ENCODE measurements at places on chromosomes 3 and 15. TPM values are rescaled to one million over a fixed set of nuclear protein-coding genes. Genes with fewer than 3 reads are reported as not detected.

The MB21D2 gene
- total RNA-seq: 8.9 TPM

GRCh38 chr3:48516571-48516970, 12.6 kb upstream of the SHISA5 start:
- no peak for ATAC-seq

GRCh38 chr3:186105543-186105942, 3.3 kb downstream of the ETV5 start:
- ATAC-seq: no peak

GRCh38 chr3:46913644-46914043, 36.1 kb downstream of the PTH1R start:
- ATAC-seq: peak; percentile 39

DNA sequence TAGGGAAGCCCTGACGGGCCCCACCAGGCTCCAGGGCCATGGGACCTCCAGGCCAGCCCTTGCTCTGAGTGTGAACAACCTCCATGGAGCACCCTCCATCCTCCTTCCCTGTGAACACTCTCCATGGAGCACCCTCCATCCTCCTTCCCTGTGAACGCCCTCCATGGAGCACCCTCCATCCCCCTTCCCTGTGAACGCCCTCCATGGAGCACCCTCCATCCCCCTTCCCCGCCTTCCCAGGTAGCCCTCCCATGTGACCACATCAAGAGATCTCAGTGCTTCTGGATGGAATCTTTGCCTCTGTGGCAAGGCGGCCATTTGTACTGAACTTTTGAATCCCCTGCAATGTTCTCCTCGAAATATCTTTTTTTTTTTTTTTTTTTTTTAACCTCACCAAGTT, 66.5 kb downstream of the CHSY1 start:
- no peak for ATAC-seq

- ATAC-seq: no peak
Measured at GRCh38 chr3:55551644-55552043, 64.5 kb upstream of the WNT5A start.

GRCh38 chr3:5428607-5429516, 241.4 kb downstream of the EDEM1 start:
- no peak for ATAC-seq

GRCh38 chr3:143918848-143919247, 52.8 kb upstream of the DIPK2A start:
- no peak for ATAC-seq

DNA sequence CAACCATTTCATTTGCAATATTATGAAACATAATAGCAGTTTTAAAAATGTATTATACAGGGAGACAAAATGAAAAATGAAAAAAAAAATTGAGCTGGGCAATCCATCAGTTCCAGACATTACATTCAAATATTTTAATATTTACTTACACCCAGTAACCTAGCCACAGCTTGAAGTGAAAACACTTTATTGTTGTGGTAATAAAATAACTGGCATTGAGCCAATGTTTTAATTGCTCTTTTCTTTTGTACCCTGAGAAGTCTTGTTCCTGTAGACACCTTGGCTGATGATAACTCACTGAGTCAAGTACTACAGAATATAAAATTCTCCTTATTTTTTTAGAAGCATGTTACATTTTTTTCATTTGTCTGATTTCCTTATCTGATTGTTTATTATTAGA, 180.6 kb downstream of the ROBO1 start:
- ATAC-seq: no peak

- ATAC-seq: no peak
Measured at GRCh38 chr3:144273601-144274000, 302.0 kb downstream of the DIPK2A start.

DNA sequence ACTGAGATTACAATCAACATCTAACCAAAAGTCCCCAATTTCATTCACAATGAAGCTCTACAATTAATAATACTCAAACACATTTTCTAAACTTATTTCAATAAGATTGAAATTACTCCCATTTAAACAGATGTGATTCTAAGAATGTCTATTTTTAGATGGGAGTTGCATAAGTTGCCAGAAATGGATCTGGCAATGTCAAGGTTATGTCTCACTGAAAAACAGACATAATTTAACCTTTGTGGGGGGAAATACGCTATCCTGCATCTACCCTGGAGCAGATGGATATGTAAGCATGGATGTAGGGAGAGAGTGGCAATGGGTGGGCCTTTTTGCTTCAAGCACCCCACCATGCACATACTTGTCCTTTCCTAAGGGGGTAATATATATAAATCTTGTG, 6.7 kb upstream of the EIF1B start:
- ATAC-seq: no peak

- ATAC-seq: peak; percentile 68
Measured at GRCh38 chr15:74040109-74040850, 42.1 kb downstream of the GOLGA6A start.

The GNAT1 gene
- total RNA-seq: not detected

DNA sequence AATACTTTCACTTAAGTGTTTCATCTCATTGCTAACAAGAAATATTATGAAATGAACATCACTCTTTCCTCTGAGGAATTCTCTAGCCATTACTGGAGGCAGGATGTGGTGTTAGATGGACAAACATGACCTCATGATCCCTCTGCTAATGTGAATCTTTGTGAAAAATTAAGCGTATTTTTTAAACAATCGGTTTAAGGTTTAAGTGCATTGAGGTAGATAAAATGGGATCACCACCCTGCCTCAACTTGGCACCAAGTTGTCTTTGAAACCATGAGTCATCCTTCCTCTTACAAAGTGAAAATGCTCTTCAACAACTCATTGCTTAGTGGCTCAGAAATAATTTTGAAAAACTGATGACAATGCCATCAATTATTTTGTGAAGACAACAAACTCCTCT, 76.0 kb upstream of the DCBLD2 start:
- peak; percentile 39 for ATAC-seq

DNA sequence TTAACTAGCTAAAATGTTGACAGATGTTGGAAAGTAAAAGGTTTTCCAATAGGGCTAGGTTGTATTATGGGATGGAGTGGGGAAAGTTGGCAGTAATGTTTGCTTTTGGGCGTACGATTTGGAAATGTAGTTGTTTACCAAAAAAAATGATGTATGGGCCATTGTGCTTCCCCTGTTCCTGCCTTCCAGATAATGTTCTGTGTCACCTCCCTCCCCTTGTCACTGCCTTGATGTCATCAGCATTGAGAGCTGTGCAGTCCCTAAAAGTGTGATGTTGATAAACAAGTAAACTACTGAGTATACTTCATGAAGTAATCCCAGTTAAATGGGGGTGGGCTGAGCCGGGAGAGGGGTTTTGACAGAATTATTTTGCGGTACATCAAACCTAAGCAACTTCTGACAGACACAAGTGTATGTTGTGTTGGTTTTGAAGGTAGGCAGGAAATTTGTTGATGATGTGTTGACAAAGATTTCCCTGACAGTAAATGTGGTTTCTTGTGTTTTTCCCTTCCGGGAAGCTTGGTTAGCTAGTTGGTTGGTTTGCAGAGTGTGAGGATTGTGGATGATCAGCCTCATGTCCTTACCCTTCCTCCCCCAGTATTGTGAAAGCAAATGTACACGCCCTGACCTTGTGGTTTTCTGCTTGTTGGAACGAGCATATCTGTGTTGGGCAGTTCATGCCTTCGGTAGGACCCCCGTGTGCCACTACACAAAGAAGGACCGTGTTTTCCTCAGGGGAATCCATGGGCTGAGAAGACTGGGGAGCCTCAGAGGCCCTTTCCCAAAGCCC, 87.3 kb downstream of the PGPEP1L start:
- ATAC-seq: no peak

- no peak for ATAC-seq
Measured at GRCh38 chr15:96093063-96093462, 237.4 kb upstream of the NR2F2 start.

DNA sequence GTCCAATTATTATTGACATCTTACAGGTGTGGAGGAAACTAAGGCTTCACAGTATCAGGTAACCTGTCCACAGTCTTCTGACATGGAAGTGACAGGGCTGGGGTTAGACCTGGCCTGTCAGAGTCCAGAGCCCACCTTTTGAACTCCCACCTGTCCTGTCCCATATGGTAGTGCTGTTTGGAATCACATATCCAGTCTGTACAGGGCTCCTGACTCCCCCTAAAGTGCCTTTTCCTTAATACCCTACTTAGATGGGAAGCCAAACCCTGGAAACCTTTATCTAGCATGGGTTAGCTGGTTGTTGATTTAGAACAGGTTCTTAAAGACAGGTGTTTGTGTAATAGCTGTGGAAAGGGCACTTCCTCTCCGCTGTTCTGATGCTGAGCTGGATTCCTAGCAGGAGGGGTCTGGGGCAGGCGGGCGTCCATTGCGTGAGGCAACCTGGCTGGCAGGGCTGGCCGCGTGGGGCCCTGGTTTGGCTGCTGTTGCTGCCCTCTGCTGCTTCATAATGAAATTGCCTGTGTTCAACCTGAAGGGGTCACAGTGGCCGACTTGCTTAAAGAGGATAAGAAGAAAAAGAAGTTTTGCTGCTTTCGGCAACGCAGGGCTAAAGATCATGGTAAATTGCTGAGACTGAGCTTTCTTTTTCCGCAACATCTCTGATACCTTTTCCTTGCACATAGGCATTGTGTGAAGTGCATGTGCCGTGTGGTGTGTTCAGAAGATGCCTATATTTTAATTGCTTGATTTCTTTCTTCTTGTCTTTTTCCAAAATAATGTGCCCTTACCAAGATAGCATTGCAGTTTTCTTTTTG, 136.2 kb downstream of the CHDH start:
- peak; percentile 69 for ATAC-seq

- ATAC-seq: no peak
Measured at GRCh38 chr15:25175033-25175788, 220.4 kb downstream of the SNRPN start.

- peak; percentile 72 for ATAC-seq
Measured at GRCh38 chr3:134373271-134374104, 759 bp downstream of the AMOTL2 start.

- no peak for ATAC-seq
Measured at GRCh38 chr3:139629033-139629432, 48.7 kb downstream of the NMNAT3 start.

The GOLGA8H gene
- not detected for total RNA-seq

DNA sequence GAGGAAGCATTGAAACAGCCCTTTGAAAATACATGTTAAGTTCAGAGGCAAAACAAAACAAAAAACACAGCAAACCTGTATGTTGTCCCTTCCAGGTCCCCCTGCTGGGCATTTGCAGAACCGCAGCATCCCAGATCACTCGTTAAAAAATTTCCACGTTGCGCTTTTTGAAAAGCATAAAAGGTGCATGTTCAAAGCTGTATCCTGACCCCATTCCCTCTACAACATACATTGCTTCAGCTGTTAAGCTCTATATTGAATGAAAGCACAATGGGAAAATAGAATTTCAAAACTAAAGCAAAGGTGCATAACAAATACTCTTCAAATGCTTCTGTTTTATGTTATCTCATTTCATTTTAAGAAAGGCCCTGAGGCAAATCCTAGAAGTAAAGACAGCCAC, 328.3 kb downstream of the THSD4 start:
- no peak for ATAC-seq

DNA sequence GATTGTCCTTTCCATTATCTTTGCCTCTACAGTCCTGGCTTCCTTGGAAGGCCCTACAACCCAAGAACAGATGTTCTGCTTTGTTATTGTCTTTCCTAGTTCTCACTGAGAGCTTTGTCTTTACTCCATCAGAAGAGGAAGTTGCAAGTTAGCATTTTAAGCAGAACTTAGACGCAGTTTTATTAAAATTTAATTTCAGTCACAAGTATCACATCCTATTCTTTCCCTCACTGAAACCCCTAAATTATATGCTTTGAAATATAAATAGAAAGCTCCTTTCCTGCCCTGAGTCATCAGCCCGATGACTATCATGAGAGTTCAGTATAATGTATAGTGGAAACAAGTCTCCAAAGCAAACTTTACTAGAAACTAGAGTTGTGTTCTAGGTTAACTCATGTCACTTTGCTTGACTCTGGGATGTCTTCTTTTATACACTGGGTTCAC, 291.2 kb upstream of the RBMS3 start:
- no peak for ATAC-seq

The BMF gene
- 4.7 TPM for total RNA-seq

DNA sequence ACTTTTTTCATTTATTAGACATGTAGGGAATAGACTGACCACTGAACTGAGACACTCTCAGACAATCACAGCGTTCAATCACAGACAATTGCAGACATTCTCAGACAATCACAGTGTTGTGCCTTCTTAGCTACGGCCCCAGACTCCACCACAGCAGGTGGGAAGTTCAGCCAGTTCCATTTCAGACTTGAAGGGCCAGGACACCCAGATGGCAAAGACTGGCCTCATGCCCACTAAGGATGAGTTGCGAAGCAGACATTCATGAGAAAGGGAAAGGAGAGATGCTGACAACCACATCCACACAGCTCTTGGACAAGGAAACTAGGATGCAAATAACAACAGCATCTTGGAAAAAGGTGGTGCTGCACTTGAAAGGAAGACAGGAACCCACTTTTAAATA, 21.9 kb upstream of the ALDH1L1 start:
- ATAC-seq: no peak

GRCh38 chr15:79896131-79896633, 632 bp downstream of the MTHFS start:
- no peak for ATAC-seq

The HIGD2B gene
- total RNA-seq: not detected

DNA sequence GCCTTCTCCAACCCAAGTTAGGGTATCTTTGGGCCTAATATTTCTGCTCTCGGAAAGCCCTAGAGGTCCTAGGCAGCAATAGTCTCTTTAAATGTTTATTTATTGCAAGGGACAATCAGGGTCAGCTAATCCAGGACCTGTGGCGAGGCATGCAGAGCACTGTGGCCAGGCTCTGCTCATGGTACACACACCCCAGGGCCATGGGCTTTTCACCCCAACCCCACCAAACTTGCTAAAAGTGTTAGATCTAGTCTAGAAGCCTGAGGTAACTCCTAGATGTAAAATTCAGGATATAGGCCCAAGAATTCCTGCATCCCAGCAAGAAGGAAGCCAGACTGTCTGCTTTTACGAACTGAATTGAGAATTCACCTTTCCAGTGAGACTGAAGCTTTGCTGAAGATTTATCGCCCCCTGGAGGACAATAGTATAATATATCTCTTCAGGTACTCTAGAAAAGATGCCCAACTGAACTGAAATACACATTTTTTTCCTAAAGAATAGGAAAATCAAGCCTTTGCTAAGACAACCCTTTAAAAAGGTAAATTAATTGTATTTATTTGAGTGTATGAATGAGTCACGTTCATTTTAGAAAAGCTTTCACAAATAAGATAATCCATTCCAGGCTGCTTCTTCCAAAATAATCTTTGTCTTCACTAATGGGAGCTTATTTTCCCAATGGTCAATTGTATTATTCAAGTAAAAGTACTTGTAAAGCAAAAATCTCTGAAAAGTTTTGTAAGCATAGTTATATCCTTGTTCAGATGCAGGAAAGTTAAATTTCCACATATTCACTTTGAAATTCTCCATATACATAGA, 89.8 kb downstream of the LRRC3B start:
- peak; percentile 51 for ATAC-seq

The PRSS50 gene
- not detected for total RNA-seq

The FANCI gene
- total RNA-seq: 12.5 TPM

DNA sequence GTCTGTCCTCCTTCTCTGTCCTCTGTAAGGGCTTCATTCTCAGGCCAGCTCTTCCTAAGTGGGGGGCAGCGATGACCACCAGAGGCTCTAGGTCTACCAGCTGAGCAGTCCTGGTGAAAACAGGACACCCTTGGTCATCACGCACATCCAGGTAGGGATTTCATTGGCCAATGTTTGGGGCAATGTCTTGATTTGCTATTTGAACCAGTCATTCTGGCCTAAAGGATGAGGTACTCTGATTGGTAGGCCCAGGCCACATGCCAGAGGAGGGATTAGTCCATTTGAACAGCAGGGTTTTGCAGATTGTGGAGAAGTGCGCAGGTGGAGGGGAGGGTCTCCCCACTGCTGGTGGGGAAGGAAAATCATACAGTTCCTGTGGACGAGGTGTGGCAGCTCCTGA, 57.3 kb downstream of the PLXNA1 start:
- ATAC-seq: no peak

GRCh38 chr3:141498598-141499223, 11.9 kb downstream of the RASA2 start:
- ATAC-seq: peak; percentile 25

The RETNLB gene
- not detected for total RNA-seq
